ENCODE measurements at places on chromosomes 7 and 10. TPM values are rescaled to one million over a fixed set of nuclear protein-coding genes. Genes with fewer than 3 reads are reported as not detected.

C10orf67 gene
- total RNA-seq: 0.07 TPM

DNA sequence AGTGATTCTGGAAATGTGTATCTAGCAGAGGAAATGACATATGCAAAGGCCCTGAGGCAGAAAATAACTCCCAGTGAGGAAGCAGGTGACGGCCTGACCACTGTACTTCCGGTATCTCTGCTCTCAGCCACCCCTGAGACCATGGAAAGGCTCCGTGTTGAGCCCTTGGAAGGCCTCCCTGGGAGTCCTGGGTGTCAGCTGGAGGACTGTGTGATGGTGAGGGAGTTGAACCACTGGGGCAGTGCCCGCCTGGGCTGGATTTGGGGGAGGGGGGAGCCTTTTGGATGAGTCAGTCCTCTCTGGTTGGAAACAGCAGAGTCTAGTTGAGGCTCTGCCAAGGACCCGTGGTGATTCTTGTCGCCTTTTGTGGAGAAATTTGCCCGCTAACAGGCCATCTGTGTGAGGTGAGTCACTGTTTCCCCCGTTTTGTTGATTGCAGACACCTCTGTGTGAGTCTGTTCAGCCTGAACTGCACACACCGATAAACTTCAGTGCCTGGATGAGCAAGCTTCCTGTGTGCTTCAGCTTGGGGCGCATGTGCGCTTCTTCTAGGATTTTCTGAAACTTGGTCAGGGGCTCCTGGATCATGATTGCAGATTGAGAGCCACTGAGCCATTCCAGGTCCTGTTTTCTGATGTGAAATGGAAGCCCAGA is 98.6 kb downstream of the GRK5 start:
- DNase-seq: peak; percentile 100

GRCh38 chr10:69600761-69601330 is 27.6 kb upstream of the NEUROG3 start:
- no peak for DNase-seq

GRCh38 chr10:102460836-102461186 is 9.5 kb upstream of the C10orf95 start:
- DNase-seq: no peak

- no peak for DNase-seq
Measured at GRCh38 chr10:123967626-123968243, 76.1 kb upstream of the CPXM2 start.

- no peak for DNase-seq
Measured at GRCh38 chr7:137592232-137592896, 248.8 kb upstream of the PTN start.

DNA sequence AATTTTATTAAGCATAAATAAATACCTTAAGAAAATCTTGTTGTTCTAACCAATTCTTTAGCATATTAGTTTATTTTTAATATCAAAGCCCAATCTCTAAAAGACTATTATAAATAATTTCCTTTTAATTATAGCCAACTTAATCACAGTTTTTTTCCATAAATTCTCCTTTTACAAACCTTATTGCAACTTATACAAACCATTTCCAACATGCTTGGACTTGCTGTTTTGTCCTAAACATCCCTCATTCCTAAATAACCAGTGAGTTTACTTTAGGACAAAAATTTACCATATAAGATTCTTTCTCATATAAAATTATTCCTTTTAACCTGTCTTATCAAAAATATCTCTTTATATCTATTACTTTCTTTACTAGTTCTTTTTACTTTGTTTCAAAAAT is 25.2 kb upstream of the LSM8 start:
- no peak for DNase-seq

GRCh38 chr10:112858986-112859651 is 90.9 kb upstream of the TCF7L2 start:
- DNase-seq: no peak

DNA sequence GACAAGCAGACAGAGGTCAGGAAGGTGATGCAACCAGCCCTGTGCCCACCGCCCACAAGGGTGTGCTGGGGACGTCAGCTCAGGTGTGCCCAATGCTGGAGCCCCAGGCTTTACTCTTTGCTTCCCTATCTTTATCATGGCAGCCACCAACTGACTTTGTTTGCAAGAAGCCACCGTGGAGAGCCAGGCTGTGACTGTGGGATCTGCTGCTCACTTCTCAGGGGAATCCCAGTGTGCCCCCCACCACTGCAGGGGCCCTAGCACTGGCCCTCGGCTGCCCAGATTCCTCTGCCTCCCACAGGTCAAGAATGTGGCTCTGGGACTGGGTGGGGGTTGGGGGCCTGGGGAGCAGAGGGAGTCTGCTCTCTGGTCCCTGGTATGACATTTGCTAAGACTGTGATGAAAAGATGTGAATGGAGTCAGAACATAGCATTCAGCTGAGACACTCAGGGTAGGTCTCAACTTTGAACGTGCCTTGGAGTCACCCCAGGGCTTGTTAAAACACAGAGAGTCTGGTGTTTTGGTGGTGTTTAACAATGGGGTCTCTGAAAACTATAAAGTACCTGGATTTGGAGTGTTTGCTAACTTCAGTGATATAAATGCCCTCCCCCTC is 47.3 kb downstream of the ARHGAP22 start:
- no peak for DNase-seq

All from kidney epithelial cell (primary cell).